ENCODE measurements at places on chromosomes 13 and 19.

DNA sequence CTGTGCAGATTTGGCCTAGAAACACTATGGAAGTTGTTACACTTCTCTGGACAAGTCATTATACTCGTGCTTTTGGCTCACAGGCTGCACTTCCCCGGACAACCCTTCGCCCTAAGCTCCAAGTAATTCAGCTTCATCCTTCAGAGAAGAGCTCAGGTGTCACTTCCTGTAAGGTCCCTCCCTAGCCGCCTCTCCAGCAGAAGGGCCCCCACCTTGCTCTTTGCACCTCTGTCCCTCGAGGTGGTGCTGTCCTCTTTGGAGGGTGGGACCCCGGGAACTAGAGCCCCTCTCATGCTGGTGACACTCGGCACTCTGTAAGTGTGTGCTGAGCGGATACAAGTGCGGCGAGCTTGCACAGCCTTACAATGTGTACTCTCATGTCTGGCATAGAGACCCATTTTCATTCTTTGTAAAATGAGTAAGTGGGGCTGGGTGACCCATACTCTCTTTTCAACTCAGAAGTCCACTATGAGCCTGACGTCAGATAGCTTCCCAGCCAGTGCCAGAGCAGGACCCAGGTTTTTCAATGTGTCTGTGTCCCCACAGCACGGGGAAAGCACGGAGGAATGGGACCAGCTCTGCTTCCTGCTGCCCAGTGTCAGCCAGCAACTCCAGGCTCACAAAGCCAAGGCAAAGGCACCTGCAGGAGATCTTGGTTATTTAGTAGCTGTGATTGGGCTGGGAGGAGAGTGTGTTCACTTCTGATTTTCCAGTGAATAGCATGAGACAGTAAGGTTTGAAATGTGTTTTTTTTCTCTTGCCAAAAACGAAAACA, 26.9 kb downstream of the CHAMP1 start:
- no peak for DNase-seq

GRCh38 chr13:110799246-110800236, 86.0 kb downstream of the ING1 start:
- DNase-seq, result no peak

DNA sequence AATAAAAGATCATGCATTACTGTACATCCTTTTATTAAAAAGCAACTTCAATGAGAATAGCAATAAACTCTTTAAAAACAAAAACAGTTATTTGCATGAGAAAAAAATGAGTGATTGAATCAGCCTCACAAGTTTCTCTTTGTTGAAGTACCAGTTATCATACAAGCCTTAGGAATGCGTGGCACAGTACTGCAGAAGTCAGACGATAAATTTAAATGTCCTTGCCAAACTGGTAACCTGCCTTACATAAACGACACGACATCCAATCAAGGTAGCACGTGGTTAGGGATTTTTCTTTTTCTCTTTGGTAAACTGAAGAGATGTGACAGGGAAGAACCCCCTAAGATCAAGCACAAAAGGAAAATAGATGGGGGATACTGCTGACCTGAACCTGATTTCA, 251.0 kb downstream of the KLF12 start:
- DNase-seq, result no peak

GRCh38 chr19:48514123-48514458, 2.5 kb upstream of the LMTK3 start:
- DNase-seq, result no peak

DNA sequence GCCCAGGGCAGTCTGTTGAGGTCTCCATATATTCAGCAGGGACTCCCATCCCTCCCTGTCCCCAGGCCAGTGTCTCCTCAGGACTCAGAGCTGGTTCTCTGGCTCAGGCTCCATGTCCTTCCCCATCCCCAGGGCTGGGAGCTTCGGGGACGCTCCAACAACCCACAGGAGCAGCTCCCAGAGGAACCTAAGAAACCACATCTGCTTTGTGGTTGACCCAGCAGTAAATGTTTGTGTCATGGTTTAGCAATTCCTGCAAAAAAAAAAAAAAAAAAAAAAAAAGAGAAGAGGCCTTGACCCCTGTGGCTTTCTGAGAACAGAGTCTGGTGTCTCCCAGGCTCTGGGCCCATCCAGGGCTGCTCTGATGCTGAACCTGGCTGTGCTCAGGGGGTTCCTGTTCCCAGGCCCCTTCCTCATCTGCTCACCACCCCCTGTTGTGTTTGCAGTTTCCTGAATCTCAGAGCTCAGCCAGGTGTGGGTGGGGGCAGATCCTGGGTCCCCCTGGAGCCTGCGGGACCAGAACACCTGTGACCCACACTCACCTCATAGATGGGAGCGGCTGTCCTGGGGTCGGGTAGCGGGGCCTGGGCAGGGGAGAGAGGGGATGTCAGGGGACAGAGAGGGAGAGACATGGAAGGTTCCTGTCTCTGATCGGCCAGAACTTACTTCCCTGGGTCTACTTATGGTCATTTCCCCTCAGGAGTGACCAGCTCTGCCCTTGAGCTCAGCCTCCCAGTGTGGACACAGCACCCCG, 25.2 kb upstream of the CEACAM1 start:
- DNase-seq, result no peak

GRCh38 chr19:6802336-6803035, 30.0 kb downstream of the VAV1 start:
- DNase-seq, result no peak

- no peak for DNase-seq
Observed at GRCh38 chr13:67443923-67444322, 213.8 kb upstream of the PCDH9 start.

- no peak for DNase-seq
Observed at GRCh38 chr13:64289702-64290101, 2874.1 kb upstream of the PCDH20 start.

GRCh38 chr13:47859165-47859564, 141.9 kb downstream of the SUCLA2 start:
- DNase-seq, result no peak

DNA sequence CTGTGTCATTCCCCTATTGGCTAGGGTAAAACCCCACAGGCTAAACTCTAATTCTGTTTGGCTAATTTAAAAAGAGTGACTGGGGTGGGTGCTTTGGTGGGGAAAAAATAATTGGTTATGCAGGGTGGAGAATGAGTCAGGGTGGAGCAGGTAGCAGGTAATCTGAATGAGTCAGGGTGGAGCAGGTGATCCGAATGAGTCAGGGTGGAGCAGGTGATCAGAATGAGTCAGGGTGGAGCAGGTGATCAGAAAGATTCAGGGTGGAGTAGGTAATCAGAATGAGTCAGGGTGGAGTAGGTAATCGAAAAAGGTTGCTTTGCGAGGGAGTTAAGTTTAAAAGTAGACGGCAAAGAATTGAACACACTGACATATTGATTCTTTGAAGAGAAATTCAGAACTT, 1218.8 kb upstream of the ATXN8OS start:
- no peak for DNase-seq

GRCh38 chr13:103210348-103210747, 144.1 kb upstream of the SLC10A2 start:
- DNase-seq, result no peak

- no peak for DNase-seq
Observed at GRCh38 chr13:44667943-44668342, 91.8 kb upstream of the TSC22D1 start.

DNA sequence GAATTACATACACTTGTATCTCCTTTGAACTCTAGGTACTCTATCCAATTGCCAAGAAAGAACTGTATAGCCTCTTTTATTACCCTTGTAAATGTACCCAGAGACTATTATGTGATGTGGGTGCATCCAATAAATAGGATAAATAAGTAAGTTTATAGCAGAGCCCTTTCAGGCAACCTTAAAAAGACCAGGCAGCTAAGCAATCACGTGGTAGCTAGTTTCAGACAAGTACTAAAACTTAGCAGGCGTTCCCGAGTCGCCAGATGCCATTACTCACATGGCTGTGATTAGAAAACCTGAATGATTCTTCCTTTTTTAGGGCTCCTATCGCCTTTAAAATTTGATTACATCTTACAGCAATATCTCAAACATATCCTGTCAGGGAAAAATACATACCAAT, 1303.0 kb downstream of the EFNB2 start:
- no peak for DNase-seq

DNA sequence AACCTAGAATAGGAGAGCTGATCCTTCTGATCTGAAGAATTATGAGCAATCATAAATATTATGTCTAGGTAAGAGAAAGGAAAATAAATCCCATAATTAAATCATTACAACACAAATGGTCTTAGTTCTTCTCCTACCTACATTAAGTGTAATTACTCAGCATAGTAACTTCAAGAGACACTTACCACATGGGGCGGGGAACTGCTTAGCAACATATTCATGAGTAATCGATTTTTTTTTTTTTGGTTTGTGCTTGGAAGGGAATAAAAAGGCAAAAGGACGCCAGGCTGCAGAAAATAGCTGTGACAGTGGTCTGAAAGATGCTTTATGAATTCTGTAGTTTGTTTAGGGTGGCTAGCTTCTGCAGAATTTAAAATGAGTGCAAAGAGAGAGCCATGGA, 103.3 kb upstream of the HTR2A start:
- no peak for DNase-seq

- DNase-seq, result no peak
Observed at GRCh38 chr13:44814161-44814560, 175.1 kb downstream of the NUFIP1 start.

DNA sequence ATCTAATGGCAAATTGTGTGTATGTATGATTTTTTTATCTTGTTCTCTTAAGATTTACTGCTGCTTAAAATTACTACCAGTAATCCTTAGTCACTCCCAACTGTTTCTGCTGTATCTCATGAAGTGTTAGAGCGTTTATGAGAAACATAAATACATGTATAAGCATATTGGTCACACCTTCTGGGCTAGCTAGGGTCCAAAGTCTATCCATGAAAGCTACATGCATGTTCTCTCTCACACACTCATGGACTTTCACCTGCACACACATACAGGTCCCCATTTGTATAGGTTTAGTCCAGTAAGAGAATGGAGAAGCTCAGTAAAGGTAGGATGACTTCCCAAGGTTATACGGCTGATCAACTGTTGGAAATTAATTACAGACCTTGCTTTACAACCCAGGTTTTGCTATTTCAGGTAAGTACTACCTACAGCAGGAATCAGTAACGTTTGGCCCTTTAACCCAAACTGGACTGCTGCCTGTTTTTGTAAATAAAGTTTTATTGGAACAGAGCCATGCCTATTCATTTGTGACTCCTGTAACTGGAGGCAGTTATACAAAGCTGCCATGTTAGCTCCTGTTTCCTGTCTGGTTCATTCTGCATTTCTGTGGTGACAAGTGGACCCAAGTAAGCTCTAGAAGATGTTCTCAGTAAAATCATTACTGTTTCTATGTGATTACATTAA, 15.3 kb downstream of the METTL21C start:
- no peak for DNase-seq

- DNase-seq, result no peak
Observed at GRCh38 chr19:35178701-35179100, 24.2 kb downstream of the FXYD5 start.

- no peak for DNase-seq
Observed at GRCh38 chr19:54518844-54519243, 16.2 kb downstream of the LAIR2 start.

- no peak for DNase-seq
Observed at GRCh38 chr13:33446821-33447725, 161.5 kb upstream of the STARD13 start.

GRCh38 chr13:108034909-108035410, 180.4 kb downstream of the LIG4 start:
- DNase-seq, result no peak

DNA sequence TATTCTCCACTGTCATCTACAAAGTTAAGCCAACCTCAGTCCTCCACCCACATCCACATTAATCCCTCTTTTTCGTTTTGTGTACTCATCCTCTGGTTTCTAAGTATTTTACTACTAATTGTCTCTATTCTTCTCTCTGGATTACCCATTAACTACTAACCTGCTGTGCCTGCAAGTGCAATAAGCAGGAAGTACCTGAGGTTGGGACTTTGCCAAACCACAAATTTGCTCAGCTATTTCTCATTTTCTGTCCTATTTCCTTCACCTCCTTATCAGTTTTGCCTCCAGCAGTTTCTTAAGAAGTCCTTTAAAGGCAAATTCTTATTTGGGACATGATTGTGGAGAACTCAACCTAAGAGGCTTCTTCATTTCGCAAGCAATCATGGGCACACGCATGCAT, 1708.9 kb downstream of the SLITRK5 start:
- DNase-seq, result no peak

GRCh38 chr19:52028780-52029123, 573 bp upstream of the ZNF614 start:
- DNase-seq, result no peak

DNA sequence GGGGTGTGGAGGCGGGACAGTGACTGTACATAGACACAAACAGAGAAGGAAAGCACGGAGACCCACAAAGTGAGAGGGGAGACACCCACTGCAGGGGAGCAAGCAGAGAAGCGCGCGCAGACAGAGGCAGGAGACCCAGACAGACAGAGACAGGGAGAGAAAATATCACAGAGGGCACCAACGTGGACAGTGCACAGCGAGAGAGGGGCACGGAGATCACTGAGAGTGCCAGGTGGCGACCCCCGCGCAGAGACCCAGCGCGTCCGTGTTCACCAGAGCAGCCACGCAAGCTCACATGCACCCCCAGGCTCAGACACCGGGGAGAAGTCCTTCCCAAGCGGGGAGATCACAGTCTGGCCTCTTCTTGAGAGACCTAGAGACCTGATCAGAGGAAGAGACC, 1.4 kb upstream of the CACNG7 start:
- no peak for DNase-seq

- DNase-seq, result no peak
Observed at GRCh38 chr13:59721926-59722910, 441.5 kb downstream of the DIAPH3 start.

GRCh38 chr13:46372071-46372470, 15.0 kb downstream of the RUBCNL start:
- DNase-seq, result no peak

- no peak for DNase-seq
Observed at GRCh38 chr19:10503002-10503789, at the start of gene KEAP1. KEAP1 (minus strand) TSS chr19:10503356; CDS start chr19:10500033, 3,323 bp downstream.

- no peak for DNase-seq
Observed at GRCh38 chr19:50430888-50431342, 1.8 kb upstream of the MYBPC2 start.

DNA sequence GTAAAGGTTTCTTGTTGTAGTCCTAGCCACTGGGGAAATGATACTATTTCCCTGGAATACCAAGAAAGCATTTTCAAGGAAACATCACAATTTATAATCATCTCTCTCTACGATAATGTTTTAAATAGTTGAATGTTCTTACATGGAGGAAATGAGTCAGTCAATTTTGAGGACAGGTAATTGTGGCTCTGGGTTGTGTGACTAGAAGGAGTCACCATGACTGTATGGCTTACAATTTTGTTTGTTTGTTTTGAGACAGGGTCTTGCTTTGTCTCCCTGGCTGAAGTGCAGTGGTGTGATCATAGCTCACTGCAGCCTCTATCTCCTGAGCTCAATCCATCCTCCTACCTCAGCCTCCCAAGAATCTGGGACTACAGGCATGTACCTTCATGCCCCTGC, 47.4 kb downstream of the COG3 start:
- no peak for DNase-seq

GRCh38 chr13:75468602-75469001, 13.4 kb downstream of the TBC1D4 start:
- DNase-seq, result no peak

DNA sequence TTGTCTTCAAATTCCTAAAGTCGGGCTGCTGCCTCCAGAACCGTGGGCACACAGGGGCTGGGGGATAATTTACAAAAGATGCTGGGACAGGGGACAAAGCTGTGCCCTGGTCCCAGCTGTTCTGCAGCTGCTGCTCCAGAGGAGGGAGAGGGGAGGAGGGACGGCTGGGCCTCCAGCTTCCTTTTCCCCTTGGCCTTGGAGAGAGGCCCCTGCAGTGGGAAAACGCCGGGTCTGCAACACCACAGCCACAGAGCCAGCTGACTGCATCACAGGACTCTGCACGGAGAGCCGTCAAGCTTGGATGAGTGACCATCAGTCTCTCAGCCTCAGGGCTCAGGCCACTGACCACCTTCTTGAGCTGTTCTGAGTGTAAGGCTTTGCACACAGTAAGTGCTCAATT, 6.1 kb downstream of the DOCK6 start:
- no peak for DNase-seq

All from cerebellar nuclear complex (tissue), 1 donor.